ENCODE measurements at places on chromosomes 5 and 9.

- DNase-seq = no peak
These were observed 171.9 kb downstream of the GAPVD1 start for GRCh38 chr9:125433461-125434011.

GRCh38 chr9:103243553-103243952, 248.4 kb downstream of the CYLC2 start:
- no peak for DNase-seq

- no peak for DNase-seq
These were observed 274.4 kb downstream of the HINT1 start for GRCh38 chr5:130890610-130891009.

DNA sequence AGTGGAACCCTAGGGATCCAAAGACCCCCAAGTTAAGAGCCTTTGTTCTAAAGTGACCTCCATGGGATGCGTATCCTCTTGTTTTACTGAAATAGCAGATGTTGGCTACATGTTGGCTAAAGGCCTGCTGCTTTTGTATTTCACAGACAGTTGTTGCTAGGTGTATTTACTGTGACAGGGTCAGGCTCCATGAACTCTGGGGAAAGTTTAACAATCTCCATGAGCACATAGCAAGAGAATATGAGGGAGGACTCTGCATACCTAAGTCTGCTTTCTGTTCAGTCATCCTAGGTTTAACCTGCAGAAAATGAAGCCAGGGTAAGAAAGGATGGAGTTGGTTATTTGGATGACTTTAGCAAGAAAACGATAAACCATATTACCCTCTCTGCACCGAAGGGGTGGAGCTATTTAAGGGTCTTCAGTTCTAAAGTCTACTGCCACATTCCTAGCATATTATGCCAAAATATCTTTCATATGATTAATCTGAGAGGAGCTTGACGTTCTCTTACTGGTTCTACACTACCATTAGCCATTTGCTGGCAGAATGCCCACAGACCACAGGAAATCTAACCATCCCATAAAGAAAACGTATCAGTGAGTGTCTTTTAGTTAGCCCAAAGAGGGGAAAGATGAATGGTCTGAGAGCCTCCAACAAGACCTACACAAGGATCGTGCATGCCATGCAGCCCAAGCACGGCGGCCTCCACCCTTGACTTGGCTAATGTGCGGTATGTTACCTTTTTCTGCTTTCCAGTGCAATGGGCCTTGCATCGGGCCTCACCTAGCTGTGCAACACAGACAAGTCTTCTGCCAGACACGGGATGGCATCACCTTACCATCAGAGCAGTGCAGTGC, 127.8 kb downstream of the SAXO1 start:
- no peak for DNase-seq

DNA sequence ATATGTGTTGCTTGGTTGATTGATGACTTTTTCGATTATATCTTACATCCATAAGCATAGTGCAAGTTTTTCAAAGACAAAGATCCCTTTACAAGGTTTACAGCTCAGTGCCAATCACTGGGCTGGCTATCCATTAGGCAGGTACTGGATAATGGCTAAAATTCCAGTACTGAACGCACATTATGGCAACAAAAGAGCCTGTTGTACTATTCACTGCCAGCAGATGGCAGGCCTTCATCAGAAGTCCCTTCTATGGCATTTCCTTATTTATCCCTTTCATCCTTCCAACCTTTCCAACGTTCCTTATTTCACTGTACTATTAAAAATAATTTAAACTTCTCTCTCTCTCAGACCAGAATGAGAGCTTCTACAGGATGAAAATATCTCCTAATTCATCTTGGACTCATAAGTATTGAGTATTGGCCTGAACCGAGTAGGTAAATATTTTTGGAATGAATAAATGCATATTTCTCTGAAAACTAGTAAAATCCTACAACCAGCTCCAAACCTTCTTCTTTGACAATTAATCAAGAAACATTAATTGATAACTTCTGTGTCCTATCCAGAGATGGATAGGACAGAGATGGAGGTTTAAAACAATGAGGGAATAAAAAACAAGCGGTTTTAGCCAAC, 6.7 kb upstream of the WNT8A start:
- DNase-seq = peak; percentile 65

DNA sequence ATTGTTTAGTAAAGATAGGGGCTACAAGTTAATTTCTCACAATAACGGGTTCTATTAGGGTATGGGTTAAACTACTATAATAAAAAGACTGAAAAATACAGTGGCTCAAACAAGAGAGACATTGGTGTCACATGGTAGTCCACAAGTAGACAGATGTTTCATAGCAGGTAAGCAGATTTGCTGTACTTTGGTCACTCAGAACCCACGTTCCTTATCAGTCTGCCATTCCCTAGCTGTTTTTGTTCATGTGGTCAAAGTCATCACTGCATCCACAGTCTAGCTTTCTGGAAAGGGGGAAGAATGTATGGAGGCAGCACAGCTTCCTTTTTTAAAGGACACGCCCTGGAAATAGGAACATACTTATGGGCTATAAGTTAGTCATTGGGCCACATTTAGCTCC, 73.0 kb downstream of the SLC12A2 start:
- DNase-seq = no peak

- DNase-seq = no peak
These were observed 20.0 kb upstream of the SLC25A51 start for GRCh38 chr9:37923796-37924427.

DNA sequence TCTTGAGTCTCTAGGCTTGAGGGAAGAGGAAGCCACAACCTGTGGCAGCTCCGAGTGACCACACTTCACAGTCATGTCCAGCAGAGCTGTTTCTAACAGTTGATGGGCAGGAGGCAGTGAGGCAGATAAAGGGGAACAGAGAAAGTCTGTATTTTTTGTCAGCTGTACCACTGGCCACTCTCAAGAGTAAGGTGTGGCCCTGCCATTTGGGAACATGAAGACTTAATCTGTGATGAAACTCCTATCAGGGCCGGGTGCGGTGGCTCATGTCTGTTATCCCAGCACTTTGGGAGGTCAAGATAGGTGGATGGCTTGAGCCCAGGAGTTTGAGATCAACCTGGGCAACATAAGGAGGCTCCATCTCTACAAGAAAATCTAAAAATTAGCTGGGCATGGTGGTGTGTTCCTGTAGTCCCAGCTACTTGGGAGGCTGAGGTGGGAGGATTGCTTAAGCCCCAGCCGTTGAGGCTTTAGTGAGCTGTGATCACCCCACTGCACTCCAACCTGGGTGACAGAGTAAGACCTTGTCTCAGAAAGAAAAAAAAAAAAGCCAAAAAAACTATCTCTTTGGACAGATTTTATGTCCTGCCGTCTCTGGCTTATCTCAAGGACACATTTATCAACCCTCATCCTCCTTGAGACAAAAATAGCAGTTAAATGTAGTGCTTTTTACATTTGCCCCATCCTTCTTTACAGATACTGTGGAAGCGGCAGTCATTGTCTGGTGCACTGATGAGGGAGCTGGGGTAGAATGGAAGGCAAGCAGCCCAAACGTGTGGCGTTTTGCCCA, 11.9 kb upstream of the COL15A1 start:
- no peak for DNase-seq
